ENCODE measurements at places on chromosomes 4 and X.

DNA sequence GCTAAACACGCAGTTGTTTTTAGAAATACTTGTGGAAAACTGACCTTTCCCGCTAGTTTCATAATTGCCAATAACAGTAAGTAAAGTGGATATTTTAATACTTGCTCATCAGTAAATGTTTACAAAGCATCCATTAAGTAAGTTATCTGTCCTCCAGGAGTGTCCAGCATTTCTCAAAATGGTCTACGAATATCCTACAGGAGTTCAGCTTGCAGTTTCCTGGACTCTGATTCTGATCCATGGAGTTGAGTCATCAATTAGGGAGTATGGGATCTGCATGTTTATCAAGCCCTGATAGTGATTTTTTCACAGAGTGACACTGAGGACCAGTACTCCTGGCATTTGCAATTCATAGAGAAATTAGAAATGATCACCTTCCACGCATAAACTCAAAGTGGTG is 325.2 kb upstream of the AADAT start:
- DNase-seq: no peak

DNA sequence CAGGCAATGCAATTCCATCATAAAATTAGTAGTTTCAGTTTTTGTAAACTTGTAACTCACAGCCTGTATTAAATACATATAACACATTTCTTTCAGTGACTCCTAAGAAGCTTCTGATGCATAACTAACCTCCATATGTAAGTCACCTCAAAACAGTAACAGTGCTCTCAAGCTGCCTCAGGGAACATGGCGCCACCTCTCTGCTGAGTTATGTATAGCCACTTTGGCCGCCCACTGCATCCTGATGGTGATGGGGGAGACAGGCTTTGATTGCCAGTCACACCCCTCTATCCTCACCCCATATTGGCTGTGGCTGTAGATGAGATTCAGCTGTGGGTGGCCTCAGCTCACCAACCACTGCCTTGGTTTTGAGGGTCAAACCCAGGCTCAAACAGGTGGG is 54.3 kb downstream of the LRBA start:
- peak; percentile 44 for DNase-seq

DNA sequence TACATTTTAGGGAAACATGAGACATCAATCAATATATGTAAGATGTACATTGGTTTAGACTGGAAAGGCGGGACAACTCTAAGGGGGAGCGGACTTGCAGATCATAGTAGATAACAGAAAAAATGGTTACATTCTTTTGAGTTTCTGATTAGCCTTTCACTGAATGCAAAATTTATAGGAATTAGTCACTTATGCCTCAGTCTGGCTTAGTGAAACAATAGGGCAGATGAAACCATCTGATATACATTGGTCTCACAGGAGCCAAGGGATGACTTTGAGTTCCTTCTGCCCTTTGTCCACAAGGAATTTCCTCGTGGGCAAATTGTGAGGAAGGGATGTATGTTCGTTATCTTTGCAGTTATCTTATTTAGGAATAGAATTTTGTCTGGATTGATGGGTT is 128.2 kb downstream of the ARSF start:
- DNase-seq: no peak

- no peak for DNase-seq
Observed at GRCh38 chr4:8399298-8399697, 41.2 kb downstream of the ACOX3 start.

- no peak for DNase-seq
Observed at GRCh38 chrX:140709421-140709846, at the start of gene LINC00632. Gene LINC00632, plus strand, starts transcription at chrX:140709759.

DNA sequence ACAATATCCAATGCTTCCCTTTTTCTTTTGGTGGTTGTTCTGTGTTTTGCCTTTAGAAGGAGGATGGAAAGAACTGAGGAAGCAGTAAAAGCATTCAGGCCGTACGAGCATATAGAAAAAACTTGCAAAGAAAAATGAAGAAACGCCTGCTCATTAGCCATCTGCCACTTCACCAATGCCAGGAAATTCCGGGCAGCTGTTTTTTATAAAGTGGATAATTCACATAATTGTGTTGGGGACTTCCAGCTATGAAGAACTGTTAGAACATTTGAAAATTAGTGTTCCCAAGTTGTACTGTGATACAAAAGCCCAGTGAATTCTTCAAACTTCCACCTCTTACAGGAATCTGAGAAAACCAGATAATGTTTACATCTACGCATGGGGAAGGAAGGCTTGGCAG is 11.7 kb downstream of the RELL1 start:
- DNase-seq: peak; percentile 16

GRCh38 chrX:18769812-18770573 is 62.5 kb downstream of the PPEF1 start:
- no peak for DNase-seq

- DNase-seq: no peak
Observed at GRCh38 chrX:27767387-27767786, 40.4 kb upstream of the MAGEB10 start.

GRCh38 chrX:115894087-115894486 is 276.5 kb upstream of the AGTR2 start:
- no peak for DNase-seq

- no peak for DNase-seq
Observed at GRCh38 chrX:41728125-41728524, 4.1 kb downstream of the GPR82 start.

- DNase-seq: no peak
Observed at GRCh38 chrX:42869659-42870476, 91.9 kb upstream of the PPP1R2C start.

GRCh38 chr4:86160426-86160825 is 199.4 kb downstream of the MAPK10 start:
- DNase-seq: no peak

DNA sequence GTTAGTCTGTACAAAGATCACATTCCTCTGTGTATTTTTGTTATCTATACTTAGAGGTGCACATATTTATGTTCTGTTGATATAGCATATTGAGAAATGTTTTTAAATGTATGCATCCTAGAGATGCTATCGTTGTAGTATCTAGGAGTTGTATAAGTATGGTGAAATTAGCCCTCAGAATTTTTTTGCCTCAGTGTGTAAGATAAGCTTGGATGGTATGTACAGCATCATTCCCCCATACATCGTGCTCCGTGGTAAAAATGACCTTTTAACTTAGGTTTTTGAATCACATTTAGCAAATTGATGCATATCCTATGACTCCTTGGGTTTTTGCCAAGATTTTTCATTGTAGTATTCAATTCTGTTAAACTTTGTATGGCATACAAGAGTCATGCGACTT is 113.5 kb downstream of the RPA4 start:
- no peak for DNase-seq

GRCh38 chr4:129972257-129972656 is 876.3 kb downstream of the C4orf33 start:
- DNase-seq: no peak

DNA sequence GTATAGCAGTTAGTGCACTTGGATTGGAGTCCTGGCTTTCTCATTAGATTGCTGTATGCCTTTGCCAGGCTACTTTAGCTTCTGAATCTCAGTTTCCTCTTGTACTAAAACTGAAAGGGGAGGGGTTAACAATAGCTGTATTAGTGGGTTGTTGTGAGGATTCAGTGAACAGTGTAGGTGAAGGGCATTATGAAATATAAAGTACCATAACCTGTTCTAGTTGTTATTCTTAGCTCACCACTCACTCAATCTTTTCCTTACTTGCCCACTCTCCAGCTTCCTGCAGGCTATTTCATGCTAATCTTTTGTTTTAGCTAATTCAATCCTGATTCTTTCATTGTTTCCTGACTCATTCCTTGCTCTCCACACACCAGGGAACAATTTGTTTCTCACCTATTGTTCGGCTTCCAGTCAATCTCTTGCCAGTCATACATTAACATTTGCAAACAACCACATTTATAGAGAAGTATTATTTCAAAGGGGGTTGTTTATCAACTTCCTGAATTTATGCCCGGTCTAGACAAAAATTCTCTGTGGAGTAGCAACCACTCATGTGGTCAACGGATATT is 50.6 kb upstream of the EDA start:
- no peak for DNase-seq

- no peak for DNase-seq
Observed at GRCh38 chr4:151674804-151675391, 85.9 kb downstream of the GATB start.

DNA sequence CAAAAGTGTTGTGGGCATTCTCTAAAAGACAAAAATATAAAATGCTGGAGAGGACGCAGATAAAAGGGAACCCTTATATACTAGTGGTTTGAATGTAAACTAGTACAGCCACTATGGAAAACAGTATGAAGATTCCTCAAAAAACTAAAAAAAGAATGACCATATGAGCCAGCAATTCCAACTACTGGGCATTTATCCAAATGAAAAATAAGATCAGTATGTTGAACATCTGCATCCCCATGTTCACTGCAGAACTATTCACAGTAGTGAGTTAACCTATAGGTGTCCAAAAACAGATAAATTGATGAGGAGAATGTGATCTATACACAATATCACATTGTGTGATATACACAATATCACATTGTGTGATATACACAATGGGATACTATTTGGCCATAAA is 1615.3 kb downstream of the PCDH18 start:
- DNase-seq: no peak

DNA sequence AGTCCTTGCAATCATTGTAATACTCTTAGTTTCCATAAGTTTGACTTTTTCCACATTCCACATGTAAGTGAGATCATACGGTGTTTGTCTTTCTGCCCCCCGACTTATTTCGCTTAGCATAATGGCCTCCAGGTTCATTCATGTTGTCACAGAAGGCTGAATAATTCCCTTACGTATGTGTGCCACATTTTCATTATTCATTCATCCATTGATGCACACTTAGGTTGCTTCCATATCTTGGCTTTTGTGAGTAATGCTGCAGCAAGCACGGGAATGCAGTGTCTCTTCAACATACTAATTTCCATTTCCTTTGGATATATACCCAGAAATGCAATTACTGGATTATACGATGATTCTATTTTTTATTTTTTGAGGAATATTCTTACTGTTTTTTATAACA is 22.0 kb upstream of the VEGFC start:
- DNase-seq: no peak

- DNase-seq: no peak
Observed at GRCh38 chr4:3193531-3194203, 55.3 kb upstream of the MSANTD1 start.

- DNase-seq: no peak
Observed at GRCh38 chrX:138858951-138859350, 147.4 kb upstream of the FGF13 start.

- no peak for DNase-seq
Observed at GRCh38 chr4:8571702-8572685, 8.2 kb upstream of the GPR78 start.

- DNase-seq: no peak
Observed at GRCh38 chrX:13226214-13226613, 93.6 kb downstream of the ATXN3L start.

DNA sequence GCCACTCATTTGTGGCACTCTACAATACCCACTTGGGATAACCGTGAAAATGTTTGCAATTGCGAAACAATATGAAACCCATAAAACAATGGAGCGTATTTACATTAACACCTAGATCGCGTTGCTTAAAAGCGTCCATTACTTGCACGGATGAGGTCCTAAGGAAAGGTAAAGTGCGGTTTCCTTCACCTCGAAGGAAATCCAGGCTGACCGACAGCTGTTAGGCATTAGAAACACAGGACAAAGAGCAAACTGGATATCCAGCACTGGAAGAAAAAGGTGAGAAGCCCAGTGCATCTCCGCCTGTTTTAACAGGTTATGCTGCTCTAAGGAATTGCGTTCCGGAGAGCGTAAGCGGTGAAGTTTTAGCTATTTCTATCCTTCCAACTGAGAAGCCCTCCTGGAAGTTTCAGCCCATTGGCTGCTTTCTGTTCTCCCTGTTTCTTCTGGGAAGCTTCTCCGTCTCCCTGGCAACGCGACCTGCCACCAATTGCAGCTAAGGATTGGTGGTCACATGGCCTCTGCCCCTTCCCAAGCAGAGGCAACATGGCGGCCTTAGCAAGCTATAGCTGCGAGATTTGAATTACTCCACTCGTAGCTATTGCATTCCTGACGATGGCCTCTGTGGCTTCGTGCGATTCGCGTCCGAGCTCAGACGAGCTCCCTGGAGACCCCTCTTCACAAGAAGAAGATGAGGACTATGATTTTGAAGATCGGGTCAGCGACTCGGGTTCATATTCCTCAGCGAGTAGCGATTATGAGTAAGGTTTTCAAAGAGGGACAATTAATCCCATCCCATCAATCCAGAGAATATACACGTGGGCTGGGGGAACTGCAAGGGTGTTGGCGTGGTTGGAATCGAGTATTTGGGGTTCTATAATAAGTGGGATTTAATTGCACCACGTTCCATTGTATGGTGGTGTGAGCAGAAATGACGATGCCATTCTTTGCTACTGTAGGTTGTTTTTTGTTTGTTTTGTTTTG is at the start of gene INTU:
INTU (plus strand) TSS at position 538 of the 984 bp plus-strand sequence; CDS start at position 616, 78 bp downstream.
- peak; percentile 93 for DNase-seq

- DNase-seq: peak; percentile 18
Observed at GRCh38 chr4:25441519-25442117, 64.6 kb downstream of the ANAPC4 start.

- no peak for DNase-seq
Observed at GRCh38 chrX:73647212-73647611, 84.2 kb downstream of the CHIC1 start.

DNA sequence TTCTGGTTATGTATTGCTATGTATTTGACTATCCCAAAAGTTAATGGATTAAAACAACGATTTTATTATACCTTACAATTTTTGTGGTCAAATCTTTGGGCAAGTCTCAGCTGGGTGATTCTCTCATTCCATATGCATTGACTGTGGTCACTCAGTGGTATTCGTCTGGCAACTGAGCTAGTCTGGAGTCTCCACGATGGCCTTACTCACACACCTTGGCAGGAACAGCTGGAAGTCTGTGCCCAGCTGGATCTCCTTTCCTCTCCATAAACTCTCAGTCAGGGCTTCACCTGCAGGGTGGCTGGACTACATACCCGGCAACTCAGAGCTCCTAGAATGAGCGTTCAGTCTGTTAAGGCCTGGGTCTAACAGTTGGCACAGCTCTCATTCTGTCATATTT is 141.1 kb upstream of the WDFY3 start:
- no peak for DNase-seq

- no peak for DNase-seq
Observed at GRCh38 chrX:146906166-146906565, 91.6 kb upstream of the CXorf51A start.

GRCh38 chrX:20116087-20116576 is 575 bp downstream of the MAP7D2 start:
- DNase-seq: no peak

DNA sequence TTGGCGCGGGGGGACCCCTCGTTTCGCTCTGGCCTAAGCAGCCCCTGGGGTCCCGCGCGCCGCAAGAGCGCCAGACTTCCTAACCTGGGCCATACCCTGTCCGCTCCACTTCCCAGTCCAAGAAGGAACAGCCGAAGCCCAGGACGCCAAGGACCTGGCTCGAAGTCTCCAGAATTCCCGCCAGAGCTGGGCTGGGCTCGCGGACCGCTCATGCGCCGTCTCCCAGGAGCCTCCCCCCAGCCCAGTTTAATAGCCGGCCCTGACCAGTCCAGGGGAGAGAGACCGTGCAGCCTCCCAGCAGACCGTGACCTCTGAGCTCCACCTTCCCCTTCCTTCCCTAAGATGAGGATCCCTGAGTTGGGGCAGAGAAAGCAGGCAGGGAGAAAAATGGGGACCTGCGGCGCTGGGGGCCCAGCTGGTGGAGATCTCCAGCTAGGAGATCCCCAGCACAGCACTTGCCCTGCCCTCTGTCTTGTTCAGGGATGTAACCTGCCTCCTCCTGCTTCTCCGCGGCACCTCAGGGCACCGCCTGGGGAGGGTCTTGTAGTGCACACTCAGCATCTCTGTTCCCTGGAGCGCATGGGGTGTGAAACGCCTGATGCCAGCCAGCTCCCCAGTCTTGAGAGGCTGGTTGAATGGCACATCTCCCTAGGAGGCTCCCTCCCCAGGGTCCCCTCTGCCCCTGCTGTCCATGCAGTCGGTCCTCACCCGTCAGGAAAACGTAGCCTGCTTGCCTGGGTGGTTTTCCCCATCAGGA is 1.2 kb upstream of the LETM1 start:
- no peak for DNase-seq

Data from inflammatory macrophage treated with lipopolysaccharide for 4 hours (primary cell).